ENCODE measurements at places on chromosomes 12 and 14.
A peak's percentile ranks its signal among the peaks of the same experiment; 100 is the strongest.

DNA sequence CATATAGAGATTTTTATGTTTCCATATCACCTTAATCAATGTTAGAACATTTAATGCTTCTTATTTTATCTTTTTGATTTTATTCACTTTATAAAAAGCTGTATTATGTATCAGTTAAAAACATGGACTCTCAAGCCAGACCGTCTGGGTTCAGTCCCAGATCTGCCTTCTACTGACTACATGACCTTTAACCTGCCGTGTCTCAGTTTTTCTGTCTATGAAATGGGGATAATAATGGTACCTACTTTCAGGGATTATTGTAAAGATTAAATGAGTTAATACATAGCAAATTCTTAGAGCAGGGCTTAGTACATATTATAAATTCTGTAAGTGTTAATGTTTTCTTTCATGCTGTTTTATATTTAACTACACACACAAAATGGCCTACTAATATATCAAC, 50.4 kb downstream of the STAB2 start:
- no peak for DNase-seq

- no peak for DNase-seq
Measured at GRCh38 chr14:100835548-100836310, 9.8 kb downstream of the MEG3 start.

- no peak for DNase-seq
Measured at GRCh38 chr14:57244106-57244505, 24.6 kb downstream of the EXOC5 start.

DNA sequence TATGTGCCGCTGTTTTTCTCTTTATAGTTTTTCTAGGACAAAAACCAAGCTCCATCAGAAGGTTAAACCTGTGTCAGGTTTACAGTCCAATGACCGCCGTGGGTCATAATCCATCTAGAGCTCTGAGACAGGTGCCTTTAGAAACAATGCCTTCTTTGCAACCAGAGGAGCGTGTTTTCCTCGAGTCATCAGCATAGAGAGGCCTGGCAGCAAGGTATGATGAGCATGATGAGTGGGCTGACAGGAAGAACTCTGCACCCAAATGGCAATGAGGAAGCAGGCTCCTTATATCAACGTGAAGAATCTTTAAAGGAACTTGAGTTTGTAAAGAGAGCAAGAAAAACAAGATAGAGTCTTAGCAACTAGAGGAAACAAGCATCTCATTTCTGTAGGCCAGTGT, 60.5 kb upstream of the NUDT4 start:
- DNase-seq = no peak

- no peak for DNase-seq
Measured at GRCh38 chr12:87444039-87444438, 585.2 kb downstream of the C12orf50 start.

- DNase-seq = no peak
Measured at GRCh38 chr12:107990325-107990724, 138.8 kb upstream of the WSCD2 start.

GRCh38 chr14:23117371-23118020, 1.6 kb downstream of the CEBPE start:
- no peak for DNase-seq

DNA sequence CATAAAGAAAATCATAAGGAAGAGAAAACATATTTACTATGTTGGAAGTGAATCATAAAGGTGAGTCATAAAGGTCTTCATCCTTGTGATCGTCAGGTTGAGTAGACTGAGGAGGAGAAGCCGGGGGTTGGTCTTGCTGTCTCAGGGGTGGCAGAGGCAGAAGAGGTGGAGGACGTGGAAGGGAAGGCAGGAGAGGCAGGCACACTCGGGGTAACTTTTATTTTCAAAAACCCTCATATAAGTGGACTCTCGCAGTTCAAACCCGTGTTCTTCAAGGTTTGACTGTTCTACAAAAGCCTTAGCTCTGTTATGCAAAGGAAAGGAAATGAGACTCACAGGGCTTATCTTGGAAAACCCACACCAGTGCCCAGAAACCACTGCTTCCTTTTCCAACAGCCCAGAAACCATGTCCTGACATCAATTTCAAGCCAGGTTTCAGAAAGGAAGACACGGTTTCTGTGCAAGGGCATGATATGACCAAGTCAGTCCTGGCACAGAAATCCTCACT, 14.0 kb downstream of the SMCO2 start:
- no peak for DNase-seq

- DNase-seq = no peak
Measured at GRCh38 chr12:95774311-95775045, 16.1 kb downstream of the NTN4 start.

GRCh38 chr12:32400114-32400672, 835 bp downstream of the FGD4 start:
- DNase-seq = no peak

GRCh38 chr12:5797661-5798060, 147.4 kb downstream of the ANO2 start:
- no peak for DNase-seq

DNA sequence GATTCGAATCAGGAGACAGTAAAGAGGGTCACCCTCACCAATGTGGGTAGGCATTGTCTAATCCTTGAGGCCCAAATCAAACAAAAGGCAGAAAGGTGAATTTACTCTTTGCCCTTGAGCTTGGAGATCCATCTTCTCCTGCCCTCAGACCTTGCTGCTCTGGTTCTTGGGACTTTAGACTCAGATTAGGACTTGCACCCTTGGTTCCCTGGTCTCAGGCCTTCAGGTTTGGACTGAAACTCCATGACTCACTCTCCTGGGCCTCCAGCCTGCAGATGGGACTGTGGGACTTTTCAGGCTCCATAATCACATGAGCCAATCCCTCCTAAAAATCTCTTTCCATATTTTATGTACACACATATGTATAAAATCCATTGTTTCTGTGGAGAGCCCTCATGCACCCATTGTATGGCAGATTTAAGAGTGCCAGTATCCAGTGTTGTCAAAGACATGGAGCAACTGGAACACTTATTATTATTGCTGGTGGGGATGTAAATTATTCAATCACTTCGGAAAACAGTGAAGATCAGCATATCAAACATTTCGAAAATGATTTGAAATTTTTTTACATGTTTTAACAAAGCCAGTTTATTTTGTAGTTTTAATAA, 48.7 kb downstream of the EID3 start:
- no peak for DNase-seq

DNA sequence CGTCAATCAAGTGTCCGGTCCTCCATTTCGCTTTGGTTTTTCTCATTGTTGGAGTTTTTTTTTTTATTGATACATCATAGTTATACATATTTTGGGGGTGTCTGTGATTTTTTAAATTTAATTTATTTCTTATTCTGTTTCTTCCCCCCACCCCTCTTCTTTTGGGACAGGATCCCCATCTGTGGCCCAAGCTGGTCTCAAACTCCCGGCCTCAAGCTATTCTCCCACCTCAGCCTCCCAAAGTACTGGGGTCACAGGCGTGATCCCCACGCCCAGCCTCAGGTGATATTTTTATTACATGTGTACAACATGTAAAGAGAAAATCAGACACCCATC, 51.3 kb upstream of the ZFP36L1 start:
- no peak for DNase-seq

DNA sequence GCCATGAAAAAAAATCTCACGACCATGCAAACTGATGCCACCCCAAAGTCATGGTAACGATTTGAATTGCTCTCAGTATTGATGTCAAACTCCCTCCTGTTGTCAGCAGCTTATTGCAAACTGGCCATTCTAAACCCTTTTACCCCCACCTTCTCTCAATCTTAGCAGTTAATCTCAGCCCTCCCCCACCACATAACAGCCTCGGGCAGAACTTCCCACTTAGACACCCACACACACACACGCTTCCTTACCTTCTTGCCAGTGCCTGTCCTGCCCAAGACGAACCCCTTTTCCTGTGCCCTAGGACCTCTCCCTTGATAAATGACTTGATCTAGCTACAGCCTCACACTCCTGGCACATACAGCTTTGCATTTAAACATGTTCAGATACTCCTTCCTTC, 56.6 kb downstream of the GPATCH2L start:
- DNase-seq = no peak

- no peak for DNase-seq
Measured at GRCh38 chr12:10849425-10849878, at the start of gene PRR4. TSS of gene PRR4 (minus strand) at chr12:10849475. CDS start at chr12:10849437, 38 bp downstream.

DNA sequence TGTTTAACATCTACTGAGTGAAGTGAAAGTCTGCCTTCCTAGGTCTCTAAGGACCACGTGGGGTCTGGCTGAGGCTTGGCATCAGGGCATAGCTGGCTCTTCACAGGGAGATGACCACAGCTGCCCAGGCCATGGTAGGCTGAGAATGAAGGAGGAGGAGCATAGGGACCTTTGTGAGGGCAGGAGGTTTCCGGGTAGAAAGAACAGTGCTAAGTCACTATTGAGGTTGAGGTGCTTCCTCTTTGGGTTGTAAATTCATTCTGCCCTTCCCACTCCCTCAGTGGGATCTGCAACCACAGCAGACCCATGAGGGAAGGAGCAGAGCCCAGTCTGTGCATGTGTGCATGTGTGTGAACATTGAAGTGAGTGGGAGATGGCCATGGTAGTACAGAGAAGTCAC, 909.6 kb downstream of the VRK1 start:
- DNase-seq = no peak

DNA sequence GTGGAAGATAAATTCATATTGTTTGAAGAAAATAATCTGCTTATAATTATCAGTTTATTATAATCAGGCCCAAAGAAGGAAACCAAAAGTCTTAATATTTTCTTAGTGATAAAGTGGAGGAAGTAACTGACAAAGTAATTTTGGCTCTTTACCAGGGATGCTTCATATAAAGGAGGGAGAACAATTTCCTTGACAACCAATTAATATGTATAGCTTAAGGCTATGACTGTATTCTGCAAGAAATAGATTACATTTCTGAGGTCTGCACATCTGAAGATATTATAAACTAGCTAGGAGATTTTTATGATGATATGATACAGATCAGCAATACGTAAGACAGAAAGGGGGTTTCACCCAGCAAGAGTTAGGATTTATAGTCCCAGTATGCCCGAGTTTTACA, 90.8 kb downstream of the BICD1 start:
- DNase-seq = no peak

GRCh38 chr14:102235275-102235897, 69.6 kb downstream of the MOK start:
- DNase-seq = peak; percentile 68

- no peak for DNase-seq
Measured at GRCh38 chr14:88868558-88869159, 44.2 kb downstream of the TTC8 start.

GRCh38 chr12:107379852-107380567, 286.7 kb upstream of the CRY1 start:
- DNase-seq = no peak

GRCh38 chr12:123064366-123064765, 83.9 kb downstream of the ARL6IP4 start:
- peak; percentile 77 for DNase-seq

- no peak for DNase-seq
Measured at GRCh38 chr12:70648831-70649230, 11.6 kb upstream of the PTPRB start.

DNA sequence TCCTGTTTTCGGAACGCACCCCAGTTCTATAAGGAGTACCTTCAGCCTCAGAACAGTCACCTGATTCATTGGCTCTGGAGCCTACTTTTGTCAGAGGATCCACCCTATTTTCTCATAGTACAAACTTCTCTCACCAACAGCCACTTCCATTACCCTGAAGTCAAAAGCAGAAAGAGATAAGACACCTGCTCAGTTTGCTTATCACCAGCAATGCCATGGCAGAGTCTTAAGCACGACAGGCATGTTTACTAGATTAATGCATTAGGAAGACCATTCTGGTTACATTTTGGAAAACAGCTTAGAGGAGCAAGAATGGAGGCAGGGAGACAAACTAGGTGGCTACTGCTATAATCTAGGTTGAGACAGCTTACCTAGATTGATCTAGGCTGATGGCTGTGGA, 67.7 kb downstream of the GXYLT1 start:
- DNase-seq = no peak

DNA sequence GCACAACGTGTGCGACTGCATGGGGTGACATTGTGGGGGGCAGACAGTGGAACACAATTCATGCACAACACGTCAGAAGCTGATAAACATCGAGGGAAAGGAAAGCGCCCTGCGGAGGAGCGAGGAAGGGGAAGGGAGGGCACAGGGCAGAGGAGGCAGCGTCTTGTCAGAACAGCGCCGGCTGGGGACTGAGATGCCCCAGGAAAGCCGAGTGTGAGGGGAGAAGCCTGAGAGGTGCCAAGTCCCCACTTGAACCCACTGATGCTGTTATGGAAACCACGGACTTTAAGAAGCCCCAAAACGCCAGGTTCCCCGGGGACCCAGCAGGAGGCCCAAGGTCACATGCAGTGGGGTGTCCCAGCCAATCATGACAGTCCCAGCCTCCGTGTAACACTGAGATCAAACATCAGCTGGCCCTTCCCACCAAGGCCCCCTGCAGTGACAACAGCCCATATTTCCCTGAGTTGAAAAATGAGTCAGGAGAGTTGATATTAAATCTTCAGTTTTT, 70.0 kb downstream of the GALNT9 start:
- no peak for DNase-seq

GRCh38 chr14:95344536-95344935, 24.8 kb upstream of the CLMN start:
- no peak for DNase-seq

DNA sequence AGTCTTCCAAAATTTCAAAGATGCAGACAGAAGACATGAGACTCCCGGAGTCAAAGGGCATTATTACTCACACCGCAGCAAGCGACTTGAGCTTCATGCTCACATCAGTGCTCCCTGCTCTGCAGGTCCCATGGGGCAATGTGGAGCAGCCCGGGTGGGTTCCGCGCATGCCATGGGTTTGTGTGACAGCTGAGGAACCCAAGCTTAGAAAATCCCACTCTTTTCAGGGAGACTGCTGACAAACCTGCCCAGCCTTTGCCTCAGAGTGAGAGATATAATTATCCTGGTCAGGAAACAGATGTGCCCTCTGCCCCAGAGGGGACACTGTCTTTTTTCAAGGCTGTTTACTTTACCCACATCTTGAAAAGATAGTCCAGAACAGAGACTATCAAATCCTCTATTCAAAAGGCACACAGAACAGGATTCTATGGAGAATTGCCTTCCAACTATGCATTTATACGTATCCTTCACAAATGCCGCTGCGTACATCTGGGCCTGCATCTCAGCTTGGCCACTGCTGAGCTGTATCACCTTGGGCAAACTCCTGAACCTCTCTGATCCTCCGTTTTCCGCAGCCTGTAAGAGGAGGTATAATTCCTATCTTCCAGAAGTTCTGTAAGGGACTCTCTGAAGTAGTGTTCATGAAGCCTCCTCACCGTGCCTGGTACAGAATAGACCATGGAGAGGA, 16.0 kb downstream of the C14orf132 start:
- peak; percentile 12 for DNase-seq

GRCh38 chr14:99522025-99522401, 40.8 kb downstream of the CCNK start:
- DNase-seq = no peak

GRCh38 chr12:68042212-68042699, 53.0 kb downstream of the IFNG-AS1 start:
- DNase-seq = no peak

GRCh38 chr12:62657363-62657632, 190.7 kb downstream of the MON2 start:
- DNase-seq = no peak
